ENCODE measurements at places on chromosomes 6 and 20.
A peak's percentile ranks its signal among the peaks of the same experiment; 100 is the strongest.

DNA sequence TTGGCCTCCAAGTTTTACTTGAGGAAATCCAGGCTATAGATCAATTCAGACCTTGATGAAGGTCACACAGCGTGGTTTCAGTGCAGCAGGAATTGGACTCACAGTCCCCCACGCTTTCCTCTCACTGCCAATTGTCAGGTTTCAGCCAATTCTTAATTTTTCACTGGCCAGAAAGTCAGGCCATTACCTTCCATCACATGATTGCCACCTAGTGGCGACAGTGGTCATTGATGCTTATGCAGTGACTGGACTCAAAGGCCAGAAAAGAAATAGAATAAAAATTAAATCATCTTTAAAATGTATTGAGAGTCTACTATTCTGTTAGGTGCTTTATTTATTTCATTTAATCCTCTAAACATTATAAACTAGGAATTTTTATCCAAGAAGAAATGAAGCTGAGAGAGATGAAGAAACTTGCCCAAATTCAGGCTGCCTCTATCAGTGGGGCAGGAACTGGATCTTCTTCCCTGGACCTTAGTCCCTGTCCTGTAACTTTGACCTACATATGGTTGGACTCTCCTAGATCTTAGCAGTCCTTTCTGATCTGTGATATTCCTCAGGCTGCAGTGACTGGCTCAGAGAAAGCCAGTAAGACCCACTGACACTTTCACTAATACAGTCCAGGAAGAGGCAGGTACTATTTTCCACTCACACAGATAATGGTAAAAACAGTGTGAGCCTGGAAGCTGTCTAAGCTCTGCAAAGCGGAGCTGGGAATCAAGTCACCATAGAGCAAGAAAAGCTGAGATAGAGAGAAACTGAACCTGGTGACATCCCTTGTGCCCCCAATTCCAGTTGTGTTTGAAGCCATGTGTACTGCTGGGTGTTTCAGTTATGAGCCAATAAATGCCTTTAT, 133.3 kb downstream of the ELOVL4 start:
- DNase-seq, result peak; percentile 53

DNA sequence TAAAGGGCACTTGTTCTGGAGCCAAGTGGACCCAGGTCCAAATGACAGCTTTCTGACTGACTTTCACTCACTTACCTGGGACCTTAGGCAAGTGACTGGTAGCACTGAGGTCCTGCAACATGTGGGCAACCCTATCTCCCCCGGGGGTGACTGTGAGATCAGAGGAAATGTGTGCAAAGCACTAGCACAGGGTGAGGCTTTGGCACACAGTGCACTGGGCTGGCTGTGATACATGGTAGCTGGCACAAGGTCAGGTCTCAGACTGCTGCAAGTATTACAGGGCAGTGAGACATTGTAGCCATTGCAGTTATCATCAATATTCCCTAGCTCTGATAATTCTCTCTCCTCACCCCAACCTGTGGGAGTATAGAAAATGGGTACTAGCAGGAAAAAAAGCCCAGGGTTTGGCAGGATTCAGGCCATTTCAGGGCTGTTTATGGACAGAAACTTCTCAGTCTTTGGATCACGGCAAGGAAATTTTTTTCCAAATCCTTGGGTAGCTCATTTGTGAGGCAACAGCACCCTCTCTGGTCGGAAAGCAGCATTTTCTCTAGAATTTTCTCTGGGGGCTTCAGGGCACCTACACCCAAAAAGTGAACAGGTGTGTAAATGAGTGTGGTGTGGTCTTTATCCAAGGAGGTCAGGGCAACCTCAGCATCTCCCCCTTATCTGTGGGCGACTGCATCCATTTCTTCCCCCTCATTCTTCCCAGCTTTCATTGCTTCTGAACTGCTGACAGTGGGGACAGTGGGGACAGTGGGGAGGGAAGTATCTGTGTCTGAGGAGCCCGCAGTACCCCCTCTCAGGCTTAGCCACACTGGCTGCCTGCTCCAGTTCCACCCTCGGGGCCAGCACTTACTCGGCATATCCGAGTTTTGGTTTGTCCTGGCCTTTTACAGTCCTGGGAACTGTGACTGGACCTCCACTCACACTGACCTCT, 148.7 kb upstream of the PHACTR3 start:
- peak; percentile 46 for DNase-seq

GRCh38 chr20:35398660-35399144, 13.1 kb downstream of the UQCC1 start:
- DNase-seq, result no peak

DNA sequence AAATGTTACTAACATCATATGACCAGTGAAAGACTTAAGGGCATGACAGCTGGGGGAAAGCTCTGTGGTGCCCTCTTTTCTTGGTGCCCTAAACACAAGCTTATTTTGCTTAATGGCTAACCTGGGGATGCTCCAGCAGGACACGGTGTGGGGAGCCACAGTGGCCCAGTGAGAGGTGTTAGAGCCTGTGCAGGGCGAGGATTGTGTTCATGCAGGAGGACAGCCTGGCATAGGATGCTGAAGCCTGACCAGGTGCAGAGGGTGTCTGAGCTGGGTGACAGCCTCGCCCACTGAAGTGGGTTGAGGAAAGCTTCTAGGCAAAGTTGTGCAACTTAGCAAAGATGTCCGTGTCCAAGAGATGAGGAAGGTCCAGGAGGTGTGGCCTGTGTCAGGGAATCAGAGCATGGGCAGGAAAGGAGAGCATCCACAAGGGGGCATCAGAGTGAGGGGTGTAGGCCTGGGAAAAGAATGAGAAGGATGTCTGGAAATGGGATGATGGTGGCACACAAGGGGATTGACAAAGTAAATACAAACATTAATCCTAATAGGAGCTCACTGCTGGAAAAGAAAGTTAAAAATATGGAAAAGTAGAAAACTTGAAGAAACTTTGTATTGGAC, 33.9 kb downstream of the SLC17A4 start:
- peak; percentile 59 for DNase-seq

DNA sequence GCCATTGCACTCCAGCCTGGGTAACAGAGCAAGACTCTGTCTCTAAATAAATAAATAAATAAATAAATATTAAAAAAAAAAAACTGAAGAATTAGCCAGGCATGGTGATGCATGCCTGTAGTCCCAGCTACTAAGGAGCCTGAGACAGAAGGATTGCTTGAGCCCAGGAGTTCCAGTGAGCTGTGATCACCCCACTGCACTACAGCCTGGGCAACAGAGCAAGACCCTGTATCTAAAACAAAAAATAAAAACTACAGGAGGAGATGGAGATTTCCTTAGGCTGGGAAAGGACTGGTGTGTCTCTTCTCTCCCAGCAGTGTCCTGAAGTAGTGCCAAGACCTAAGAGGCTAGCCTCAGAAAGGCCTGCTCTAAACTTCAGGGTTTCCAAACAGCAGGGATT, 8.1 kb upstream of the GTF3C6 start:
- DNase-seq, result no peak

GRCh38 chr6:68158256-68158655, 476.8 kb upstream of the ADGRB3 start:
- no peak for DNase-seq

GRCh38 chr20:17584689-17585088, 14.8 kb downstream of the DSTN start:
- DNase-seq, result no peak

- DNase-seq, result peak; percentile 40
Observed at GRCh38 chr6:54291146-54291545, 17.1 kb upstream of the TINAG start.

DNA sequence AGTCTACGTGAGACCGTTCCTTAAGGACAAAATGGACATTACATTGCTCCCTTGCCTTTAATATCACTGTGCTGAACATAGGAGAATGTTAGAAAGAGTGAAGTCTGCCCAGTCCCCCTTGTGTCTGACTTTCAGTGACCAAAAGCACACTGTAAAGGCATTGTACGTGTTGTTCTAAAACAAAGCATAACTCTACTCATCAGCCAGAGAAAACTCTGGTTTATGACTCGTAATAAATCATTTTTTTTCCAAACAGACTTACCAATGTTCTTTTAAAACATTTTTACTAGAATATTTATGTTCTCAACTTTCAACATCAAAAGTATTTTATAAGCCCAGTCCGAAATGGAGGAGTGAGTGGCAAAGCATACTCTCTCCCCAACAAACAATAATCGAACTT, 262.5 kb downstream of the GJA1 start:
- DNase-seq, result no peak

DNA sequence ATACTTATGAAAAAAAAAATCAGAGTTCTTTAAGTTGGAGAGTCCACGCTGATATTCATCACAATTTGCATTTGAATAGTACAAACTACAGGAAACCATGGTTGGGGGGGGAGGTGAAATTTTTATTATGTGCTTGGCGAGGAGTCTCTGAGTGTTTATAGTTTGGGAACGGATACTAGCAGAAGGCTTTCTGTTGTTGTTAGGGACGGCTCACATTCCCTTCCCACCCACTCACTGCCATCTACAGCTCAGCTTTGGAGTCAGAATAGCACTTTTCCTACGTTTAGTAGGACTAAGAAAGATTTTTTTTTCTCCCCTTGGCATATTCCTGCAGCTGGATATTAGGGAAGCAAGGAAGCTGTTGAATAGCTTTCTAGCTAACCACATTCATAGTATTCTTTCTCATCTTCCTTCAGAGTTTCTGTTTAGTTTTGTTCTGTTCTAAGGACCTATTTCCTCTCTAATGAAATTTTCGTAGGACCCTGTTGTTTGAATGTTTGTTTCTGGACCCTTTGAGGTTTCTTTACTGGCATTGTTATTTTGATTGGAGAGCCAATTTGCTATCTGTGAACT, 235.1 kb upstream of the ZNF217 start:
- DNase-seq, result peak; percentile 81

GRCh38 chr20:52263757-52264156, 72.2 kb upstream of the ZFP64 start:
- DNase-seq, result no peak

DNA sequence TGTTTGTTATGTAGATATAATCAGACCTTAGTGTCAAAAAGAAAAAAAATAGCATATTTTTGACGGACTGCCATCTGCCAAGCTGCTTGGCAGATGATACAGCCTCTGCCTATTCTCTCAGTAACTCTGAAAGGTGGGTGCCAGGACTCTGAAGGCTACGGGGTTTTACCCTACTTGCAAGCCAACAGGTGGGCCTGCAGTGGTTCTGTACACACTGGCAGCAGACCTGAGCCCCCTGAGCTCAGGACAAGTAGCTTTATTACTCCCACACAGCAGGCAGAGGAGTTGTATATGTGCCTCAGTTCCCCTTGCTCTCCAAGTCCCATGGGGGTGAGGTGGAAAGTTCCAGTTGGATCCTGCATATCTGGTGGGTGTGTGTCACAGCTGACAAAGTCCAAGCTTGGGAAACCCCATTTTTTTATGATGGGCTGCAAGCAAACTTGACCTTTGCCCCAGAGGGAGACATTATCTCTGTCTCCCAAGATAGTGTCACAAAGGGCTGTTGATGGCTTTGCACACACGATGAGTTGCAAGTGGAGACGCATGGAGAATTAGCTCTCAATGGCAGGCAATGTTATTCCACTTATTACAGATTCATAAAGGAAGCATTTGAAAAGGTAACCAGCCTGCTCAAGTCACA, 20.5 kb upstream of the AFDN start:
- no peak for DNase-seq

DNA sequence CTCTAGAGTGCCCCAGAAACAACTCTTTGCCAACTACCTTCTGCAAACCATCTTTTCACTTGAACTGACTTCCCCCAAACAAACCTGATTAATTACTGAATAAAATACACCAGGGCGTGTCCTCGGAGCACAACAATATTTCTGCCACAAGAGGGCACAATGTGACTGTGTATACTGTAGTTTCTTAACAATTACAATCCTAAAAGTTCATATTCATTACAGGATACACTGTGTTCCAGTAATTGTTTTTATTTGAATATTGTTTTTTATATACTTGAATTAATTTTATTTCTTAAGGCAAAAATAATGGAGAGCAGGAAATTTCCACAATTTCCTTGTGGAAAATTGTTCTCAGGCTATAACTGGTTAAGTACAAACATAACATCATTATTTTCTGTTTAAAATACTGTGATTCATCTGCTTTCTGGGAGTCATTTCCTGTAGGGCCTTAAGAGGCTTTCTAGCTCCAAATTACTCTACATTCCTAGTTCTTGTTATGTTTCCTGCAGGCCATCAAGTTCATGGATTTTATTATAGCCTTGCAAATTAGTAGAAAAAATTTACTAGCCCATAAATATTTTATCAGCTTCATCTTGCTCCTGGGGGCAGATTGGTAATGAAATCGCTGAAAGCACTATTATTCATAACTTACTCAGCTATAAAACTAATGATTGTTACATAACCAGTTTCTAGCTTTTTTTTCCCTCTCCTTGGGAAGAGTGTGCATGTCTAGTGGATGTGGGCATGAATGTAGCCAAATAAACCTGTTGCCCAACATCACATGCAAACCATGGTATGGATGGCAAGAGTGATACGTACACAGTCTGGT, 51.9 kb upstream of the SLC22A16 start:
- peak; percentile 83 for DNase-seq

Measured in AG08395 (cell line).